ENCODE measurements at places on chromosomes 4 and X. TPM values are rescaled to one million over a fixed set of nuclear protein-coding genes. Genes with fewer than 3 reads are reported as not detected.

Gene RS1
- total RNA-seq, result not detected

Gene CCDC120
- 33.5 TPM for total RNA-seq

Gene HTT-AS
- not detected for total RNA-seq

Gene BEND4
- total RNA-seq, result 0.38 TPM

Gene BEX1
- 12.2 TPM for total RNA-seq

Gene SMIM10L2A
- total RNA-seq, result 7.8 TPM

Gene ERCC6L
- 2.4 TPM for total RNA-seq

Gene DCAF4L1
- not detected for total RNA-seq

DNA sequence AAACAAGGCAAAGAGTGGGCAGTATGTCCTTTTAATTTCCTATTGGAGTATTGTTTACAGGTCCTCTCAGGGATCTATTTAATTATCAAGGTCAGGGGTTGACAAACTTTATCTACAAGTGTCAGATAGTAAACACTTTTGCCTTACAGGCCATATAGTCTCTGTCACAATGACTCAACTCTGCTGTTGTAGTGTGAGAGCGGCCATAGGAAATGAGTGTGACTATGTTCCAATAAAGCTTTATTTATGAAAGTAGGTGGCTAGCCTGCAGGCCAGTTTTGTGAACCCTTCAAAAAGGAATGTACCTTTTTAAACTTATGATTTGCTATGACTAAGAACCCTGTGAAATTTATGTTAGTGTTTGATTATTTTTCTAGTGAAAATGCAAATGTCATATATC lies 156.1 kb downstream of the GPAT3 start:
- no peak overlapping the region for H3K27ac ChIP-seq
- no peaks in the 10 kb centered on the region for H3K4me1 ChIP-seq
- peaks cover 1% of the 10 kb centered on the region for H3K27me3 ChIP-seq
- no peaks in the 10 kb centered on the region for H3K36me3 ChIP-seq
- no peak overlapping the region for H3K4me3 ChIP-seq
- DNase-seq, result no peak

DNA sequence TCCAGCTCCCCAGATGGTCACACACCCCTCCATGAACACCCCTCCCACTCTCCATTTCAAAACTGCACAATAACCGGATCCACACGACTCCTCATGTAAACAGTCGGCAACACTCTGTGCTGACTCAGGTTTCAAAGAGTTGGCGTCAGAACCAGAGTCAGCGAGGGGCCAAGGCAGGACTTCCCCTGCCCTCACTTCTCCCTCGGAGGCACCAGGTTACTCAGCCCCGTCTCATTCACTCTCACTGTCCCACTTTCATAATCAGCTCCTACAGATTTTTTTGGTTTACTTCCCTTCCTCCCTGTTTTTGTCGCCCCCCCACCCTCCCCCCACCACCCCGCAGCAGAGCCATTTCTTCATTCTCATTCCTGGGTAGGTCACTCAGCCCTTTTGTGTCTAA lies 2.7 kb upstream of the TIMP1 start:
- peaks cover 26% of the 10 kb centered on the region for H3K4me1 ChIP-seq
- H3K4me3 ChIP-seq, result no peak overlapping the region
- no peaks in the 10 kb centered on the region for H3K36me3 ChIP-seq
- DNase-seq, result no peak
- H3K27me3 ChIP-seq, result no peaks in the 10 kb centered on the region

DNA sequence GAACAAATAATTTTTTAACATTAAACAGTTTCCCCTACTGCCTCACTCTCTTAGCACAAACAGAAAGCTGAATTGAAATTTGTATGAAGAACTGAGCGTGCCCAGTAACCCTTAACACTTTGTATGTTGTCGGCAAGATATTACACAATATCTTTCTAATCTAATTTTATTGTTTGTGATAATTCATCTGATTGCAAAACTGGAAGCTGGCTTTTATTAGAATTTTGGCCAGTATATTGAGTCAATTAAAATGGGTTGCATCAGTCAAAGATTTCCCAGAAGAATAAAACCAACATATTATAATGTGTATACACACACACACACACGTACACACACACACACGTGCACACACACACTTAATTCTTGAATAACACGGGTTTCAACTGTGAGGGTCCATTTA lies 2332.1 kb downstream of the PCDH7 start:
- no peaks in the 10 kb centered on the region for H3K27me3 ChIP-seq
- no peaks in the 10 kb centered on the region for H3K36me3 ChIP-seq
- no peak for DNase-seq
- H3K4me3 ChIP-seq, result no peak overlapping the region

DNA sequence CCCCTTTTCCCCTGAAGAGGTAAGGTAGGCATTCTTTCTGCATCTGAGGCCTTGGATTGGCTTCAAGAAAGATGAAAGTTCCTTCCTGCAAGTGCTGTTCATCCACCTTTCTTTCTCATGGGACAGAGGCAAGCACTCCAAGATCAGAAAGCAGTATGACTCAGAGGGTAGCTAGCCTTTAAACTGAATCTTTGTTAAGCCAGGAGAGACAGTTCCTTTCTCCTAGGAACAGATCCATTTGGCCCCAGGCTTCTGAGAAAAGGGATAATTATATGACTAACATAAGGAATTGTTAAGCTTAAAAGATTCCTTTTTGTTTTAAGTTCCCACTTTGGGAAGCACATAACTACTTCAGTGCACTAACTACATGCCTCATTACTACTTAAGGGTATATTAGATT lies 192.0 kb downstream of the PPP3CA start:
- no peak for DNase-seq
- H3K36me3 ChIP-seq, result no peaks in the 10 kb centered on the region
- no peaks in the 10 kb centered on the region for H3K27me3 ChIP-seq
- no peak overlapping the region for H3K4me3 ChIP-seq
- H3K4me1 ChIP-seq, result peaks cover 8% of the 10 kb centered on the region

- H3K4me1 ChIP-seq, result no peaks in the 10 kb centered on the region
- H3K36me3 ChIP-seq, result peaks cover 14% of the 10 kb centered on the region
- no peaks in the 10 kb centered on the region for H3K27me3 ChIP-seq
- H3K4me3 ChIP-seq, result no peak overlapping the region
Measured at GRCh38 chrX:13761606-13762414, 27.3 kb downstream of the OFD1 start.

DNA sequence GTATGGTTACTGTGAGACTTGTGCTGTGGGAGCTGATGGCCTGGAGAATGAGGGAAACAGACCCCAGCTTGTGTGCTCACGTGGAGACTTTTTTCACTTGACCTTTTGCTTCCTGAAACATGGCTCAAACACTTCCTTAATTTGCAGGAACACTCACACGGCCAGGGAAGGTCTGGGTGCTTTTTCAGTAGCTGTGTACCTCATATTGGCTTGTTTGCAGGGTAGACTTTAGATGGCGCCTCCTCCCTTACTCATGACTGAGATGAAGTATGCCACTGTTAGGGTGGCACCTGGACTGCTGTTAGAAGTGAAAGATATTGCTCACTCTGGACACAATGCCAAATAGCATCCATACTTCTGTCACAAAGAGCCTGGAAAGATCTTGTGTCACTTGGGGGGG lies 75.7 kb upstream of the WDR1 start:
- H3K36me3 ChIP-seq, result no peaks in the 10 kb centered on the region
- H3K27ac ChIP-seq, result no peak overlapping the region
- no peak for DNase-seq
- peaks cover 2% of the 10 kb centered on the region for H3K27me3 ChIP-seq
- H3K4me1 ChIP-seq, result no peaks in the 10 kb centered on the region

- no peak for DNase-seq
- H3K4me1 ChIP-seq, result peaks cover 16% of the 10 kb centered on the region
- no peaks in the 10 kb centered on the region for H3K27me3 ChIP-seq
- no peaks in the 10 kb centered on the region for H3K36me3 ChIP-seq
- H3K27ac ChIP-seq, result no peak overlapping the region
Measured at GRCh38 chrX:22538580-22538979, 265.9 kb downstream of the CBLL2 start.

- H3K4me1 ChIP-seq, result no peaks in the 10 kb centered on the region
- no peaks in the 10 kb centered on the region for H3K27me3 ChIP-seq
- no peaks in the 10 kb centered on the region for H3K36me3 ChIP-seq
Measured at GRCh38 chrX:42714981-42715700, 62.8 kb downstream of the PPP1R2C start.

DNA sequence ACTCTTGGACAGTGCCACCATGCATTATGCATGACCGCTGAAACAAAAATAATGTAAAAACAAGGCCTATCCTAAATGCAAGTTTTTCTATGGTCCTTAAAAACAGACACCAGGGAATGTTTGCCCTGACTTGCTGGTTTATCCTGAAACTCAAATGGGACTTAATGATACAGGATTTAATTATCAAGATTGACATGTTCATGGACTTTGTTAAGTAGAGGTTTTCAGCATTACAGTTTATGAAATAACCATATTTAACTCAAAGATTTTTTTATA lies 1.3 kb downstream of the NFKB1 start:
- H3K4me1 ChIP-seq, result peaks cover 45% of the 10 kb centered on the region
- no peaks in the 10 kb centered on the region for H3K27me3 ChIP-seq
- H3K36me3 ChIP-seq, result no peaks in the 10 kb centered on the region
- peak overlapping the region; percentile 94 for H3K4me3 ChIP-seq
- DNase-seq, result no peak

- no peaks in the 10 kb centered on the region for H3K36me3 ChIP-seq
- no peaks in the 10 kb centered on the region for H3K4me1 ChIP-seq
- H3K27me3 ChIP-seq, result no peaks in the 10 kb centered on the region
Measured at GRCh38 chr4:66034262-66034661, 364.0 kb upstream of the EPHA5 start.

GRCh38 chr4:139015948-139016471 lies 429 bp downstream of the NOCT start:
- no peaks in the 10 kb centered on the region for H3K27me3 ChIP-seq
- H3K4me3 ChIP-seq, result peak overlapping the region; percentile 88
- peak overlapping the region; percentile 94 for H3K27ac ChIP-seq
- H3K4me1 ChIP-seq, result peaks cover 47% of the 10 kb centered on the region

Data from mesothelial cell of epicardium (in vitro differentiated cells).